ENCODE measurements at places on chromosomes 3 and 15.
A peak's percentile ranks its signal among the peaks of the same experiment; 100 is the strongest.

DNA sequence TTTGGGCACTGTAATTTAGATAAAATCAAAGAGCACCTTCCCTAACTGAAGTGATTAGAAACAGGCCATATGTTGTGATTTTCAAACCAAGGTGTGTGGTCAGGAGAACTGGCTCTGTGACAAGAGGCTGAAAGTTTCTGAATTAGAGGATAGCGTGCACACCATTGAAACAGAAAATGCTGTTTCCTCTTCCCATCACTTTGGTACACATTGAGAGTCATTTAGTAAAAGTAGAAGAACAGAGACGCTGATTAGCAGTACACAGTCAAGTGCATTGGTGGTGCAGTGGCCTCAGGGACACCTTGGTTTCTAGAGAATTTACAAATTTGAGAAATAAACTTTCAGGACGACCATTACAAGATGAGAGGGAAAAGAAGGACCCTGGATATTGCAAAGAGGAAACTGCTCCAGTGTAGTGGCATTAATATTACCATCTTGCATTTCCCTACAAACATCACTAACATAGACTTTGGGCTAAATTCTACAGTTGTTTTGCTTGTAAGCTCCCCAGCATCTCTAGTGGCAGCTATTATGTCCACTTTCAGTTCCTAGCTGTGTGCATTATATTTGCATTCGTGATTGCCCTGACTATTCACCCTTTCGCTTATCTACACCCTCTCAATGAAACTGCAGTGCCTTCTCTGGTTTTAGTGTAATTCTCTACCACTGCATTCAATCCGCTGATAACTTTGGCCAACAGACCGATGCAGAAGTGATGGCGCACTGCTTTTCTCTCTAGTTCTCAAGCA lies 728.1 kb upstream of the GRM7 start:
- no peak overlapping the region for H3K4me3 ChIP-seq
- no peak for DNase-seq
- H3K27me3 ChIP-seq, result no peaks in the 10 kb centered on the region
- H3K4me1 ChIP-seq, result no peaks in the 10 kb centered on the region
- no peaks in the 10 kb centered on the region for H3K36me3 ChIP-seq

GRCh38 chr3:161946443-161946960 lies 449.9 kb downstream of the OTOL1 start:
- no peaks in the 10 kb centered on the region for H3K36me3 ChIP-seq
- H3K4me1 ChIP-seq, result no peaks in the 10 kb centered on the region
- H3K27me3 ChIP-seq, result no peaks in the 10 kb centered on the region
- no peak overlapping the region for H3K4me3 ChIP-seq

GRCh38 chr3:7964899-7965298 lies 536.7 kb upstream of the LMCD1 start:
- H3K27me3 ChIP-seq, result no peaks in the 10 kb centered on the region
- no peaks in the 10 kb centered on the region for H3K4me1 ChIP-seq
- H3K27ac ChIP-seq, result no peak overlapping the region
- H3K4me3 ChIP-seq, result no peak overlapping the region
- H3K36me3 ChIP-seq, result no peaks in the 10 kb centered on the region

DNA sequence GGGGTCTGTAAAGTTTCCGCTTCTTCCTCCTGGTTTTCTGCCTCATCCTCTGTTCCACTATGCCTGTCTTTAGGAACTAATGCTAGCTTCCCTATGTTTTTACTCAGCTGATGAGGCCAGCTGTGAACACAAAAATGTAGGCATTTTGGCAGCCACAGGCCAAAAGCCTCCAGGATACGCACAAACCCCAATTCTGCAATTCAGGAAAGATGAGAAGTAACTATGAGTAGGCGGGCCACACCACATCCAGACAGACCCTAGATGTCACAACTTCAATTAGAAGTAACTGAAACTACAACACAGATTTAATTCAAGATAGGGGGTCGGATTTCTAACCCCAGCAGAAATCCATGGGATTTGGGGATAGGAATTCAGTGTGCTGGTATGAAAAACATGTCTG lies 11.9 kb downstream of the CA12 start:
- no peaks in the 10 kb centered on the region for H3K27me3 ChIP-seq
- no peak overlapping the region for H3K4me3 ChIP-seq
- no peaks in the 10 kb centered on the region for H3K4me1 ChIP-seq
- no peak for DNase-seq
- no peaks in the 10 kb centered on the region for H3K36me3 ChIP-seq

DNA sequence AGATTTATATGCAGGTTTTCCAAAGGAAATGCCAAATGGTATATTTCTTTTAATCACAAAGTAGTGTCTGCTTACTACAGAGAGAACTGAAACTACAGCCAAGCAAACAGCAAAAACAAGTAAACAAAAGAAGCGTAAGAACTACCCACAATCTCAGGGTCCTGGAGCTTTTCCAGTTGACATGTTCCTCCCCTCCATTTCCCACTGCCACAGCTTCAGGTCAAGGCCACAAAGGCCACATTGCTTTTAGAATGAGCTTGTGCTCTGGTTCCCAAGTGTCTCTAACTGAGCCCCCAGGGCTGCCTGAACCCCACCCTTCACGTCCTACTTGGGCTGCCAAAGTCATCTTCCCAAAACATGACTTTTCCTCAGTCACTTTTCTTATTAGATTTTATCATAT lies 24.1 kb downstream of the CTDSPL start:
- H3K4me3 ChIP-seq, result no peak overlapping the region
- no peaks in the 10 kb centered on the region for H3K36me3 ChIP-seq
- DNase-seq, result no peak
- peaks cover 6% of the 10 kb centered on the region for H3K4me1 ChIP-seq

DNA sequence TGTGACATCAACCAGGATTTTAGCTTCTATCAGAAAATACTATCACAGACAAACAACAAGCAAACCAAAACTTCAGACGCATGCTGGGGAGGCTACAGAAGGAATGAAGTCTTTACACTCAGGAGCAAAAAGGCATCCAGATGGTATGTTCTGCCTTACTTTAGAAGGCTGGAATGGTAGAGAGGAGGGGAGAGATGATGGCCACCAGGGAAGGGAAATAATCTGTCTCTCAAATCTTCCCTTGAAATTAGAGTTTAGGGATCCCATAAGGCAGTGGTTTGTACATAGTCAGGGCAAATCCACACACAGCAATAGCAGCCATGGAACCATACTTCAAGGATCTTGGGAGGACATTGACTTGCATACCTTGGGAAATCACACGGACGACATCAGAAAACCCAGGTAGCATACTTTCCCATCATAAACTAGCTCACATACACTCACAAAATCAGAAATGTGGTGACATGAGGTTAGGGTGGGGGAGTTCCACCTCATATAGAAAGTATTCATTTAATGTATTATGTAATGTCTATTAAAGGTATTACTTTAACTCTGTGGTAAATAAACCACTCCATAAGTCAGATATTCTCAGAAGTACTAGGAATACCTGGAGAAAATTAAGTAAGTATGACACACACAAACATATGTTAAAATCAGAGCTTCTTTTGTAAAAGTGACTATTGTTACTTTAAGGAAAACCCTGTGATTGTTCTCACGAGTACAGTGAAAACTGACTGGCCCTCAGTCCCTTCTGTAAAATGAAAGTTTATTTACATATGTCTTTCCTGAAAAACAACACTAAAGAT lies 9.4 kb downstream of the BTLA start:
- no peaks in the 10 kb centered on the region for H3K4me1 ChIP-seq
- no peaks in the 10 kb centered on the region for H3K36me3 ChIP-seq
- H3K27me3 ChIP-seq, result no peaks in the 10 kb centered on the region
- no peak overlapping the region for H3K27ac ChIP-seq
- no peak for DNase-seq
- no peak overlapping the region for H3K4me3 ChIP-seq

- DNase-seq, result peak; percentile 72
- H3K36me3 ChIP-seq, result no peaks in the 10 kb centered on the region
- peaks cover 5% of the 10 kb centered on the region for H3K4me1 ChIP-seq
These were observed 11.2 kb upstream of the SHC4 start for GRCh38 chr15:48974882-48975281.

DNA sequence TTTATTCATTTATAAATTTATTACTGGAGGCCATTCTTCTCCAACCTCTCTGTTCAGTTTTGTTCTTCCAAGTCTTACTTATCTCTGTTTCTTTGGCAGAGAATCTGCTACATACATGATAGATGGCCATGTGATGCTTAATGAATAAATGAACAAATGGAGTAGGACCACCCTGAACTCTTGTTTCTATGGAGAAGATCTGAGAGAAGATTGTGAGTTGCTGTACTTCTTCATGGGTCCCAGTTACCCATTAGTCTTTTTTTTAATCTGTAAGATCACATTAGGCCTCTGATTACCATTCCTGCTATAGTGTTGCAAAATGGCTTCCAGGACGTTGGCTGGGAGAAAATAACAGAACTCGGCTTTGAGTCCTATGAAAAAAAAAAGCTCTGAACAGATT lies 191.9 kb upstream of the SYNPR start:
- no peaks in the 10 kb centered on the region for H3K27me3 ChIP-seq
- H3K27ac ChIP-seq, result no peak overlapping the region
- no peak for DNase-seq
- no peaks in the 10 kb centered on the region for H3K36me3 ChIP-seq
- H3K4me3 ChIP-seq, result no peak overlapping the region
- peaks cover 3% of the 10 kb centered on the region for H3K4me1 ChIP-seq

DNA sequence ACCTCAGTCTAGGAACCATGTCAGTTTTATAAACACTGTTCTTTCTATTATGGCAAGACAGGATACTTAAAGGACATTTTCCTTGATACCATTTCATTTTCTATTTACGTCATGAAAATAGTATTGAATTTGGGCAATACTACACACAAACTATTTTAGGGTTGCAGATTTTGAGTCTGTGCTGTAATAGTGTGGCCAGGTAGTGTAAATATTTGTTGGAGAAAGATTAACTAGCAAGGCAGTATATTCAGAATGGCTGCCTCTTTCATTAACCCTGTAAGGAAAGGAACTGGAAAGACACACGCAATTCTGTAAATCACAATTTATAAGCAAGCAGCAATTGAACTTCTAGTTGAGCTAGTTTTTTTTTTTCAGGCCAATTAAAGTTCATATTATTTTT lies 2.0 kb downstream of the CTXND1 start:
- no peak overlapping the region for H3K27ac ChIP-seq
- peaks cover 15% of the 10 kb centered on the region for H3K27me3 ChIP-seq
- no peaks in the 10 kb centered on the region for H3K4me1 ChIP-seq
- H3K4me3 ChIP-seq, result no peak overlapping the region

- H3K4me3 ChIP-seq, result no peak overlapping the region
- no peak overlapping the region for H3K27ac ChIP-seq
- H3K36me3 ChIP-seq, result no peaks in the 10 kb centered on the region
- H3K4me1 ChIP-seq, result no peaks in the 10 kb centered on the region
These were observed 51.1 kb downstream of the RSRC1 start for GRCh38 chr3:158160958-158161357.

GRCh38 chr15:88476635-88477060 lies 9.1 kb downstream of the MRPS11 start:
- H3K27me3 ChIP-seq, result no peaks in the 10 kb centered on the region
- H3K4me3 ChIP-seq, result no peak overlapping the region
- H3K36me3 ChIP-seq, result peaks cover 2% of the 10 kb centered on the region
- no peaks in the 10 kb centered on the region for H3K4me1 ChIP-seq
- H3K27ac ChIP-seq, result no peak overlapping the region

DNA sequence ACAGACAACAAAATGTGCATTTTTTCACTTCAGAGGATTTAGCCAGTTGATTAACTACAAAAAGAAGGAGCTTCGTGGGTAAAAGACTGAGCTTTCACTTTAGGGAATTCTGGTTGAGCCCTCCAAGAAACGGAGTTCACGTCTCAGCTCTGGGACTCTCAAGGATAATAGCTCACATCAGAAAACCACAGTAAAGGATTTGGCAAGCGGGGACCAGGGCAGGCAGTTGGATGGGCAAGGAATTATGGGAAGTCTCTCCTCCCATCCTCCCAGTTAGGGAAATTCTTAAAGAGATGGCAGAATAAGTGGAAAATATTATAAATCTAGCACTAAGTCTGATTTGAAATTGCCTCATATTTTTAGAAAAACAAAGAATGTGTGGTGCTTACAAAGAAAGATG lies 188.3 kb upstream of the EOMES start:
- peaks cover 3% of the 10 kb centered on the region for H3K4me1 ChIP-seq
- no peaks in the 10 kb centered on the region for H3K36me3 ChIP-seq
- no peak overlapping the region for H3K27ac ChIP-seq
- no peaks in the 10 kb centered on the region for H3K27me3 ChIP-seq
- H3K4me3 ChIP-seq, result no peak overlapping the region

DNA sequence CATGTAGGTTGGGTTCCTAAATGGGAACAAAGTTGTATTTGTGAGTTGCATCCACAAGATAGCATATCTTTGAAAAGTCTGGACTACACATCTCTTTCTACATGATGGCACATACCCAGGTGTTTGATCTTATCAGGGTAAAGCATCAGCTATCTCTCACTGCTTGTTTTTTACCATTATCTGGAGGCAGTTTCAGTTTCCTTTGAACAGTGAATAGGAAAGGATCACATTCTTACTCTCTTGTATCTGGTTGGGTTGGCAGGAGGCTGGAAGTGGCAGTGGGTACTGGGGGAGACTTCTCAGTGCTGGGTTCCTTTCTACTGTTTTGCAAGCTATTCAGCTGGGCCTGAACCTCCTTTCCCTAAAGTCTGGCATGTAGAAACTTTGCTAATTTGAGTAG lies 4.1 kb downstream of the CEMIP start:
- no peaks in the 10 kb centered on the region for H3K36me3 ChIP-seq
- no peak overlapping the region for H3K27ac ChIP-seq
- H3K4me1 ChIP-seq, result no peaks in the 10 kb centered on the region
- H3K4me3 ChIP-seq, result no peak overlapping the region
- DNase-seq, result no peak

DNA sequence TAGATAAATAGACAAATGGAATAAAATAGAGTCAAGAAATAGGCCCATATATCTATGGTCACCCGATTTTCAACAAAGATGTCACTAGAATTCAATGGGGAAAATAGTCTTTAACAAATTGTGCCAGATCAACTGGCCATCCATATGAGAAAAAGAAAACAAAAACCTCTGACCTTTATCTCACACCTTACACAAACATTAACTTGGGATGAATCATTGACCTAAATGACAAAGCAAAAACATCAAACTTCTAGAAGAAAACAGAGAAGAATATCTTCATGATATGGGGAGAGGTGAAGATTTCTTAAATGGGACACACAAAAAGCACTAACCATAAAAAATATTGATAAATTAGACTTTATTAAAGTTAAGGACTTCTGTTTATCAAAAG lies 31.9 kb downstream of the ITGA11 start:
- H3K4me1 ChIP-seq, result no peaks in the 10 kb centered on the region
- no peaks in the 10 kb centered on the region for H3K27me3 ChIP-seq
- peak; percentile 16 for DNase-seq
- no peak overlapping the region for H3K4me3 ChIP-seq

DNA sequence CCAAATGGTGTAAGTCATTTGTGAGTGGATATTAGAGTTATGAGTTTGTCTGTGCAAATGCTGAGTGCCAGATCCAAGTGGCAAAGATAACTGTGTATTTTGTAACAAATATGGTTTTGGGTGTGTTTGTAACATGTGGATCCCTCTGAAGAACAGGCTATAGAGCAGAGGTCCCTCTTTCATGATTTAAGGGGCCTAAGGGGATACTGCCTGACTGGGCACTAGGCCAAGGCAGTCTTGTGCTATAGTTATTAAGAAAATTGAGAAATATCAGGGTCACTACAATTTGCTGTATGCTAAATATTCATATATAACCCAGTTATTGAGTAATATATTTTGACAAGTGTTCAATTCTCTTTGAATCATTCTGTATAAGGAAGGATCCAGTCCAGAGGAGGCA lies 555.6 kb upstream of the RGMA start:
- H3K27me3 ChIP-seq, result no peaks in the 10 kb centered on the region
- no peaks in the 10 kb centered on the region for H3K4me1 ChIP-seq
- no peak for DNase-seq
- H3K4me3 ChIP-seq, result no peak overlapping the region
- H3K27ac ChIP-seq, result no peak overlapping the region

- H3K27me3 ChIP-seq, result no peaks in the 10 kb centered on the region
- H3K4me1 ChIP-seq, result no peaks in the 10 kb centered on the region
- DNase-seq, result no peak
- no peaks in the 10 kb centered on the region for H3K36me3 ChIP-seq
- H3K27ac ChIP-seq, result no peak overlapping the region
These were observed 42.4 kb upstream of the VPS8 start for GRCh38 chr3:184769382-184770170.

Measured in mesendoderm (in vitro differentiated cells).